Activated CD8-positive, alpha-beta memory T cell treated with anti-CD3 and anti-CD28 coated beads, Interleukin-2, amount 10 ng/mL, durations not matched to agents 7 days and 5 days (primary cell): ENCODE measurements at places on chromosomes 16 and 17. TPM values are rescaled to one million over a fixed set of nuclear protein-coding genes. Genes with fewer than 3 reads are reported as not detected.

TMC7 gene
- not detected for total RNA-seq

PRCD gene
- not detected for total RNA-seq

- H3K36me3 ChIP-seq, result peaks cover 7% of the 10 kb centered on the region
- peaks cover 11% of the 10 kb centered on the region for H3K4me1 ChIP-seq
- no peaks in the 10 kb centered on the region for H3K27me3 ChIP-seq
Observed at GRCh38 chr17:44221862-44222111, 2.3 kb upstream of the UBTF start.

GRCh38 chr17:16120937-16121336 is 94.4 kb downstream of the NCOR1 start:
- DNase-seq, result no peak
- no peaks in the 10 kb centered on the region for H3K4me1 ChIP-seq
- no peak overlapping the region for H3K27ac ChIP-seq
- no peaks in the 10 kb centered on the region for H3K27me3 ChIP-seq
- no peak overlapping the region for H3K4me3 ChIP-seq
- H3K36me3 ChIP-seq, result peaks cover 63% of the 10 kb centered on the region

LPO gene
- total RNA-seq, result not detected

GRCh38 chr16:83513008-83513755 is 294.6 kb upstream of the HSBP1 start:
- H3K4me3 ChIP-seq, result no peak overlapping the region
- no peaks in the 10 kb centered on the region for H3K27me3 ChIP-seq
- H3K27ac ChIP-seq, result no peak overlapping the region
- no peaks in the 10 kb centered on the region for H3K36me3 ChIP-seq
- DNase-seq, result no peak

- no peak overlapping the region for H3K27ac ChIP-seq
- H3K4me1 ChIP-seq, result no peaks in the 10 kb centered on the region
- DNase-seq, result no peak
Observed at GRCh38 chr16:19997264-19997663, 76.4 kb downstream of the GPR139 start.

DNA sequence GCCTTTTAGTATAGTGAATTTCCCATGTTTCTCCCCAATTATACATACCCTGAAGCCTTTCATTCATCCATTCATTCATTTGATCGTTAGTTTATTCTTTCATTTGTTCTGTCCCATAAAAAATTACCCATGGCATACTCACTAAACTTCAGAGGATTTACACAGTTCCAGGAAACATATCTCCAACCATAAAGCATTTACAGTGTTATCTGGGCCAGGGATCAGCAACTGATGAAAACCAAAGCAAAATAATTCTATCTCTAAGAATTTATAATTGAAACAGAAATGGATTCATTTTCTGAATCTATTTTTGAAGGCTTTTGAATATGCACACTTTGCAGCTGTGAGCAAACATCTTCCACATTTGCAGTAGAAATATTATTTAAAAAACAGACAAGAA is 547.7 kb downstream of the KCNJ2 start:
- no peaks in the 10 kb centered on the region for H3K36me3 ChIP-seq
- no peak for DNase-seq
- H3K27me3 ChIP-seq, result no peaks in the 10 kb centered on the region
- H3K27ac ChIP-seq, result no peak overlapping the region

GRCh38 chr17:49922095-49922494 is 46.9 kb upstream of the DLX4 start:
- no peak for DNase-seq
- no peak overlapping the region for H3K4me3 ChIP-seq
- H3K4me1 ChIP-seq, result no peaks in the 10 kb centered on the region
- H3K27me3 ChIP-seq, result peaks cover 24% of the 10 kb centered on the region

GFAP gene
- total RNA-seq, result not detected

NPW gene
- total RNA-seq, result 6.3 TPM

STAC2 gene
- total RNA-seq, result not detected

DPEP3 gene
- total RNA-seq, result 0.28 TPM

TPPP3 gene
- not detected for total RNA-seq

DNA sequence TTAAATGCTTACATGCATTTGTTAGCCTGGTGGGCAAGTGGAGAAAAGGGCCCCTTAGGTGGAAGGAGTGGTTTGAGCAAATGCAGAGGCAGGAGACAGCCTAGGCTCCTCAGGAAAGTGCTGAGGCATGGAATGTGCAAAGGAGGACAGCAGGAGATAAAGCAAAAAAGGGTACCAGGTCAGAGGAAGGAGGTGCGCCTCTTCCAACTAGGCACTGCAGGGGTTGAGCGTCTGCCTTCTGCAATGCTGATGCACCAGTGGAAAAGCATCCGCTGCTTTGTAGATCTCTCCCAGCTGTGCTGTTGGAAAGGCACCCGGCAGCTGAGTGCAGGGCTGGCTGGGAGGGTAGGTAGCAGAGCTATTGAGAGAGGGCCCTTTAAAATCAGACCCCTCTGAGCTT is 287.0 kb upstream of the XYLT1 start:
- no peak overlapping the region for H3K4me3 ChIP-seq
- no peaks in the 10 kb centered on the region for H3K4me1 ChIP-seq
- DNase-seq, result no peak
- no peaks in the 10 kb centered on the region for H3K36me3 ChIP-seq
- H3K27me3 ChIP-seq, result no peaks in the 10 kb centered on the region
- no peak overlapping the region for H3K27ac ChIP-seq
